ENCODE measurements at places on chromosomes 6 and 20. TPM values are rescaled to one million over a fixed set of nuclear protein-coding genes. Genes with fewer than 3 reads are reported as not detected.

Gene GATA5
- polyA plus RNA-seq, result not detected

Gene HTR1E
- polyA plus RNA-seq, result not detected

Gene MOG
- not detected for polyA plus RNA-seq

Gene EYA2
- not detected for polyA plus RNA-seq

Gene FOXC1
- polyA plus RNA-seq, result 1.7 TPM

Gene RAET1L
- polyA plus RNA-seq, result 1.9 TPM

Gene TRAPPC3L
- polyA plus RNA-seq, result 0.12 TPM

Gene PCED1A
- 11.1 TPM for polyA plus RNA-seq

Gene NRN1
- not detected for polyA plus RNA-seq

Gene C20orf96
- 3.2 TPM for polyA plus RNA-seq

Gene MMUT
- 6.2 TPM for polyA plus RNA-seq

Gene RAB32
- polyA plus RNA-seq, result 96.0 TPM

Gene ANKEF1
- 2.5 TPM for polyA plus RNA-seq

Gene TGM2
- polyA plus RNA-seq, result 29.5 TPM

Gene CDKN1A
- 318 TPM for polyA plus RNA-seq

Gene C6orf52
- polyA plus RNA-seq, result 1.4 TPM

Gene CALHM5
- polyA plus RNA-seq, result 0.10 TPM

Gene TTK
- 9.9 TPM for polyA plus RNA-seq

Gene PPP1R16B
- not detected for polyA plus RNA-seq

Gene STK38
- 15.3 TPM for polyA plus RNA-seq

Gene BLCAP
- 87.3 TPM for polyA plus RNA-seq

Gene NOX3
- not detected for polyA plus RNA-seq

Gene LAMA2
- polyA plus RNA-seq, result 0.79 TPM

Gene CDSN
- 1.4 TPM for polyA plus RNA-seq

Gene F13A1
- not detected for polyA plus RNA-seq

Gene SS18L1
- polyA plus RNA-seq, result 3.6 TPM

Gene KCNK5
- polyA plus RNA-seq, result 0.02 TPM

Gene RIPPLY2
- polyA plus RNA-seq, result 2.2 TPM

Gene TGM3
- not detected for polyA plus RNA-seq

Gene SAMD5
- 0.76 TPM for polyA plus RNA-seq

Gene TFAP2D
- polyA plus RNA-seq, result not detected

Gene FRMD1
- polyA plus RNA-seq, result not detected

Gene PLEKHG1
- polyA plus RNA-seq, result 0.60 TPM

Gene GRM1
- polyA plus RNA-seq, result not detected

Gene JARID2
- polyA plus RNA-seq, result 5.6 TPM

Gene GINS1
- 11.2 TPM for polyA plus RNA-seq

Gene AIF1
- not detected for polyA plus RNA-seq

Gene SCUBE3
- polyA plus RNA-seq, result under 0.01 TPM

Gene IL17A
- not detected for polyA plus RNA-seq

Gene SLC26A8
- polyA plus RNA-seq, result 0.13 TPM

Gene ADGRG6
- 5.7 TPM for polyA plus RNA-seq

Gene MROH8
- polyA plus RNA-seq, result 0.42 TPM

Gene GHRH
- not detected for polyA plus RNA-seq

Gene C20orf204
- 0.11 TPM for polyA plus RNA-seq

Gene SLC22A2
- polyA plus RNA-seq, result not detected

Gene FAM217A
- not detected for polyA plus RNA-seq

Gene PGC
- polyA plus RNA-seq, result not detected

Measured in foreskin keratinocyte (primary cell).